Activated CD4-positive, alpha-beta T cell treated with anti-CD3 and anti-CD28 coated beads for 36 hours (primary cell): ENCODE measurements at places on chromosomes 2 and 18. TPM values are rescaled to one million over a fixed set of nuclear protein-coding genes. Genes with fewer than 3 reads are reported as not detected.

DNA sequence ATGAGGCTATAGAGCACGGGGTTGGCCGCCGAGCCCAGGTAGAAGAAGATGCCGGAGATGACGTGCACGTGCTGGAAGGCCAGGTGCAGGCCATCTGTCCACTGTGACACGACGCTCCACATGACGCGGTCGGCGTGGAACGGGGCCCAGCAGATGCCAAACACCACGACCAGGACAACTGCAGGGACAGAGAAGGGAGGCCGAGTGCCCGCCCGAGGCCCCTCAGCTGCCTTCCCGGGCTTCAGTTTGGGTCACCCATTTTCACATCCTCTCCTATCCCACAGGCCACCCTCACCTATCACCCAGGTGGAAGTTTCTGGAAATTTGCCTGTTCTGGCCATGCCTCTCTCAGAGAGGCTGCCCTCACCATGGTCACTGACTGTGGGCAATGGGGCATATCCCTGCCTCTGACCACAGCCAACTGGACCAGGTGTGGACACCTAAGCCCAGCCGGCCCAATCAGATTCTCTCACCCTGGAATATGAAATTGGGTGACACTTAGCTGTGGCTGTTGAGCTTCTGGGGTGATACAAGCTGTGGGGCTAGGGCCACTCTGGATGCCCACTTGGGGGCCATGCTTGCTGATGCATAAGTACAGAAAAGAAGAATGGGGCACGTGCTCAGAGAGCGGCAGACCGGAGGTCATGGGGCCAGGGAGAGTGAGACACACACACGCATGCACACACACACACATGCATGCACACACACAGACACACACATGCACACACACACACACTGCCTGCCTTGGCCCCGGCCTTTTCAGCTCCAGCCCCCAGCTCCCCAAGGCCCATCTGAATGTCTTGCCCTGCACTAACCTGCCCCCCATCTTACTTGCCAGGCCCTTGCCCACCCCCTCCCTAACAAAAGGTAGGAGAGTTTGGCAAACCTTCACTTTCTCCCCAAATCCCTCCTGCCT lies 4.7 kb downstream of the NMUR1 start:
- H3K4me1 ChIP-seq = peaks cover 10% of the 10 kb centered on the region
- H3K27me3 ChIP-seq = peaks cover 16% of the 10 kb centered on the region

GRCh38 chr2:60741576-60741975 lies 14.5 kb upstream of the PAPOLG start:
- peaks cover 8% of the 10 kb centered on the region for H3K4me1 ChIP-seq
- no peak for DNase-seq
- H3K36me3 ChIP-seq = no peaks in the 10 kb centered on the region
- no peak overlapping the region for H3K27ac ChIP-seq
- H3K4me3 ChIP-seq = no peak overlapping the region

DNA sequence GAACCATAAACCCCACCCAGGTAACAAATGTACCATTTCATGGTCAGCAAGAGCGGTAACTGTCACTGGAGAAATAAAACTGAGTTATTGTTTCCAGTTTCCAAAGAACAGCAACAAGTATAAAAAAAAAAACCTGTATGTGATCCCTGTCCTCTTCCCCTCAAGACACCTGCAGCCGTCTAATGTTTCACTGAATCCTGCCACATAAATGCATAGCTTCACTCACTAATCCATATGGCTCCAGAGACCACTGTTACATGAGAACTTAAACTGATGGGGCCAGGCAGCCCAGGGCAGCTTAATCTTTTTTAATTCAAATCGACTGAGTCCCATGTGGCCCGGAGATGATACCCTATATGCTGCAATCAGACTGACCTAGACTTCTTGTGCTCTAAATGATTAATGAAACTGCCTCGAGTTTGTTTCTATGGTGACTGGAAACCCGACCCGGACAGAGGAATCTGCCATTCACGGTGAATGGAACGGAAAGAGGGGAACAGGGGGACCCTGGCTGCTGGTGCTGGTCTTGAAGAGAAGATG lies 60.9 kb upstream of the SIX2 start:
- no peak for DNase-seq
- no peaks in the 10 kb centered on the region for H3K36me3 ChIP-seq
- no peak overlapping the region for H3K4me3 ChIP-seq
- peaks cover 23% of the 10 kb centered on the region for H3K27me3 ChIP-seq
- no peaks in the 10 kb centered on the region for H3K4me1 ChIP-seq

DNA sequence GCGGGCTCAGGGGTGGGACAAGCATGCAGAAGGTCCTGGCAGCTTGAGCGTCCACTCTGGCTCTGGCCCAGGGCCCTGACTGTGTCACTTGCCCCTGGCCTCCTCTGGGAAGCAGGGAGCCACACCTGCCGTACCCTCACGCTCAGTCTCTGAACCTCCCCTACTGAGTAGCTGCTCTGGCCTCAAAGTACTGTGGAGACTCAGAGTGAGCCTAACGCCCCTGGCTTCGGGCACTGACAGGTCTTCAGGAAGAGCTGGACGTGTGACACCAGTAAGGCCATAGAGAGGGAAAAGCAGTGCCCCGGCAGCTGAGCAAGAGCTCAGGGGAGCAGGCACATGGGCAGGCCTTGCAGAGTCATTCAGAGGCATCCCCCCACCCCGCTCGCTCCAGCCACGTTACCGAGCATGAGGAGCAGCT lies 73.3 kb downstream of the SFXN5 start:
- H3K4me1 ChIP-seq = no peaks in the 10 kb centered on the region
- H3K4me3 ChIP-seq = no peak overlapping the region
- H3K27ac ChIP-seq = no peak overlapping the region
- no peaks in the 10 kb centered on the region for H3K36me3 ChIP-seq

- DNase-seq = no peak
- no peak overlapping the region for H3K27ac ChIP-seq
- no peaks in the 10 kb centered on the region for H3K4me1 ChIP-seq
These were observed 370.3 kb downstream of the MEIS1 start for GRCh38 chr2:66805016-66805865.

DNA sequence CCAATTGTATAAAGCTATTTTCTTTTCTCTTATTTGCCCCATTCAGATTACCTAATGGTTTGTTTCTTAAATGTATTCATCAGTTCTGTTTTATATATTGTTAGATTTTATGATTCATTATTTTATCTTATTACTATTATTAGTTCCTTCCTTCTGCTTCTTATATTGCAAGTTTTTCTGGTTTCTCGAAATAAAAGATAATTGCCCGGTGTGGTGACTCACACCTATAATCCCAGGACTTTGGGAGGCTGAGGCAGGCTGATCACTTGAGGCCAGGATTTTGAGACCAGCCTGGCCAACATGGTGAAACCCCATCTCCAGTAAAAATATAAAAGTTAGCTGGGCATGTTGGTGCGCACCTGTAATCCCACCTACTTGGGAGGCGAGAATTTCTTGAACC lies 37.8 kb downstream of the ANTXR1 start:
- H3K4me3 ChIP-seq = no peak overlapping the region
- DNase-seq = no peak
- peaks cover 30% of the 10 kb centered on the region for H3K27me3 ChIP-seq
- H3K27ac ChIP-seq = no peak overlapping the region
- no peaks in the 10 kb centered on the region for H3K36me3 ChIP-seq

The C2orf80 gene
- total RNA-seq = not detected

The IL36RN gene
- total RNA-seq = not detected

DNA sequence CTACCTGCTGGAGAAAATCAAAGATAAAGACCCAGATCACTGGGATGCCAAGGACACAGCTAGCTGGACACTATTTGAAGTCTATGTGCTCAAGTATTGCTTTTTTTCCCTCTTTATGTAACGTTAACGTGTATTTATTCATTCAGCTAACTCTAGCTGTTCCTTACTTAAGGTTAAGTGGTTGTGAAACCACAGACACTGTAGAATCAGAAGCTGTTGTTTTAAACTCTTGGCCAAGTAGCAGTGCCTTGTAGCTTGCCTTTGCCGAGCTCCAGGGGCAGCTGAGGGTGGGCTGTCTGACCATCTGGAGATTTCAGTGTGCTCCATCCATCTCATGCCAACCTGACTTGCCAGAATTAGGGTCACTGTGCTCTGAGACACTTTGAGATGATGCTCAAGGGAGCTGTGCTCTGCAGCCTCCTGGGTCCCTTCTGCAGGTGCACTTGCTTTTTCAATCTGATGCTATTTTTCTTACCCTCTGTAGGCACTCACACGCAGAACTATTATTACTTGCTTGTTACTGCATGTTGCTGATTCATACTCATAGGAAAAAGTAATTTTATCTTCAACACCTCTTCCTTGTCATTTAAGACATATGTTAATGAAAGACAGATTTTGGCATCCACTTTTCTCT lies 116.2 kb downstream of the METTL8 start:
- H3K27ac ChIP-seq = peak overlapping the region; percentile 98
- H3K36me3 ChIP-seq = peaks cover 23% of the 10 kb centered on the region
- no peaks in the 10 kb centered on the region for H3K27me3 ChIP-seq
- peak overlapping the region; percentile 22 for H3K4me3 ChIP-seq
- DNase-seq = peak; percentile 43

DNA sequence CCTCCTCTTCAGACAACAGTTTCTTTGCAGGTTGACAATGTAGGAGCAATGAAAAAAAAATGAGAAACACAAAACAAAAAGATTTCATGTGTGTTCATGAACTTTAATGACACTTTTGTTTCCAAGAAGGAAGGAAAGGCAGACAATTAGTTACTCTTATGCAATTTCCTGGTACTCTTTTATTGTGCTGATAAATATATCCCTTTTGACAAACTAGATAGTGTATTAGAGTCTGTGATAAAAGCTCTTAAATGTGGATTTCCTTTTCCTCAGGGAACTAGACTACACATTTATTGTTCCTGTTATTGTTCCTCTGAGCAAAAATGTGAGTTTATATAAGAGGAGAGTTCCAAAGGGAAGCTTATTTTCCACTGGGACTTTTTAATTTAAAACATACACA lies 188.7 kb upstream of the NRXN1 start:
- H3K36me3 ChIP-seq = no peaks in the 10 kb centered on the region
- no peak overlapping the region for H3K27ac ChIP-seq
- H3K4me3 ChIP-seq = no peak overlapping the region
- H3K4me1 ChIP-seq = no peaks in the 10 kb centered on the region
- DNase-seq = no peak

The PSME4 gene
- total RNA-seq = 44.3 TPM

The SLC5A6 gene
- total RNA-seq = 34.9 TPM

The GALR1 gene
- not detected for total RNA-seq

The SLC40A1 gene
- total RNA-seq = 4.2 TPM

DNA sequence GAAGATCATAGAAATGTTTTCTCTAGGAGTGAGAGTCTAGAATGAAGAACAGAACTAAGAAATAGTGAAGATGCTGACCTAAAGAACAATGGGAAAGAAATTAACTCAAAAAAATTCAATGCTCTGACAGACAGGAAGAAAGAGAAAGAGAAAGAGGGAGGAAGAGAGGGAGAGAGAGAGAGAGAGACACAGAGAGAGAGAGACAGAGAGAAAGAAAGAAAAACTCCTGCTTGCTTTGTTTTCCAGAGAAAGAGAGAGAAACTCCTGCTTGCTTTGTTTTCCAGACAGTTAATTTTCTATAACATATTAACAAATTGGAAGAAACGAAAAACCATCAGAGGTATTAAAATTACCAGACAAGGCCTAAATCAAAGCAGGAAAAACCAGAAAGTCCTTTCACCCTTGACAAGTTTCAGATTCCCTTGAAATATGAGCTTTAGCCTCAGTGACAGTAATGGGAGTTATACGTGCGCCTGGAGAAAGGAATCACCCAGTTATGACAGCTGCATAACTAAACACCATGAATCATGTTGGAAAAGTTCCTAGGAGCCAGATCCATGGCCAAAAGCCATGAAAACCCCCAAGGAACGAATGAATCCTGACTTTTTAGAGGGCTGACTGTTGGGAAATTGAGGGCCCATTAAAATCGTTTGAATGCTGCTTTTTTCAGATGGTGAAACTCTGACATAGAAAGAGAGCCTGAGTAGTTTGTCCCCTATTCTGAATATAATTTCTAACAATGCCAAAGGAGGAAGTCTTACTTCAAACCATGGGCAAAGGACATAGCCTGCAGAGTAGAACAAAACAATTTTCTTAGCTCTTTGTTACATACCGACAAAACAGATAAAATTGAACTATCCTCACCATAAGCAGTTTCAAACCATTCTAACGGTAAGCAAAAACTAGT lies 228.6 kb upstream of the CHST9 start:
- H3K27me3 ChIP-seq = no peaks in the 10 kb centered on the region
- no peak overlapping the region for H3K4me3 ChIP-seq
- H3K36me3 ChIP-seq = no peaks in the 10 kb centered on the region
- H3K4me1 ChIP-seq = no peaks in the 10 kb centered on the region
- no peak overlapping the region for H3K27ac ChIP-seq

The IL18R1 gene
- 22.4 TPM for total RNA-seq

GRCh38 chr18:57984490-57985115 lies 59.4 kb upstream of the NEDD4L start:
- peaks cover 4% of the 10 kb centered on the region for H3K27me3 ChIP-seq
- H3K27ac ChIP-seq = no peak overlapping the region
- no peaks in the 10 kb centered on the region for H3K36me3 ChIP-seq
- no peak for DNase-seq
- H3K4me3 ChIP-seq = no peak overlapping the region

The DSG1 gene
- total RNA-seq = not detected

DNA sequence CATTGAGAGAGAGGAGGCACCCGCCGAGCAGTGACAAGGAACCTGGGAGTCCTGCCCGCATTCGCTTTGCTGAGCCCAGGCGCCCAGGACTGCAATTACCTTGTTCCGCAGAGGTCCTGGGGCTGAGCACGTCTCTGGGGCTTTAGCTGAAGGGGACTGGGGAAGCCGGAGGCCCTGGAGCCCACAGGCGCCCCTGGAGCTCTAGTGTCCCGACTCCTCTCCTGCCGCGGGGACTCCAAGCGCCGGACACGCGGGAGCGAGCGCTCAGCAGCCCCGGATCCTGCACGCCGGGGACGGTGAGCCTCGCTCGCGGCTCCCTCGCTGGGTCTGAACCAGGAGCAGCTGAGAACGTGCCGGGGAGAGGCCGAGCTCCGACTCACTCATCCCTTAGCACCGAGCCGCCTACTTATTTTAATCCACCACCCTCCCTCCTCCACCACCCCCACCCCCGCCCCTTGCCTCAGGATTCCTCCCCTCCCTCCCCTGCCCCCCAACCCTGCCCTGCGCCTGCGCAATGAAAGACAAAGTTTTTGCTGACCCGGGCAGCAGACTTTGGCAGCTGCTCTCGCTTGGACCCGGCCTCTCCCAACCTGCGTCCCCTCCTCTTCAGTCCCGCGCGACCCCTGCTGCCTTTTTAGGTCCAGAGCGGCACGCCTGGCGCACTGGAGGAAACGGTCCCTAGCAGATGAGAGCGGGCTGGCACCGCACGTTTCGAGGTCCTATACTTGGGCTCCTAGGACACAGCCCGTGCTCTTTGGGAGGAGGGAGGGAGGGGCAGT lies at the start of gene OSR1:
Gene OSR1 (minus strand): TSS at position 382 of the 779 bp plus-strand sequence. CDS start 4,818 bp downstream, outside the sequence.
- H3K27me3 ChIP-seq = peaks cover 89% of the 10 kb centered on the region
- H3K36me3 ChIP-seq = no peaks in the 10 kb centered on the region
- H3K4me3 ChIP-seq = peak within 1 kb of the TSS; percentile 26
- H3K4me1 ChIP-seq = peaks cover 46% of the 10 kb centered on the region
- peak; percentile 49 for DNase-seq
- no peak within 1 kb of the TSS for H3K27ac ChIP-seq

GRCh38 chr18:28164771-28165483 lies 12.0 kb downstream of the CDH2 start:
- no peaks in the 10 kb centered on the region for H3K36me3 ChIP-seq
- H3K27me3 ChIP-seq = no peaks in the 10 kb centered on the region
- H3K4me3 ChIP-seq = no peak overlapping the region
- no peak for DNase-seq
- H3K27ac ChIP-seq = no peak overlapping the region

- H3K4me3 ChIP-seq = no peak overlapping the region
- peaks cover 9% of the 10 kb centered on the region for H3K27me3 ChIP-seq
- no peak for DNase-seq
These were observed 13.5 kb upstream of the PRLH start for GRCh38 chr2:237552908-237553307.

The CABLES1 gene
- 3.7 TPM for total RNA-seq
